ENCODE measurements at places on chromosomes 1 and 21.

- DNase-seq, result no peak
Measured at GRCh38 chr1:4060850-4061249, 160.8 kb upstream of the C1orf174 start.

DNA sequence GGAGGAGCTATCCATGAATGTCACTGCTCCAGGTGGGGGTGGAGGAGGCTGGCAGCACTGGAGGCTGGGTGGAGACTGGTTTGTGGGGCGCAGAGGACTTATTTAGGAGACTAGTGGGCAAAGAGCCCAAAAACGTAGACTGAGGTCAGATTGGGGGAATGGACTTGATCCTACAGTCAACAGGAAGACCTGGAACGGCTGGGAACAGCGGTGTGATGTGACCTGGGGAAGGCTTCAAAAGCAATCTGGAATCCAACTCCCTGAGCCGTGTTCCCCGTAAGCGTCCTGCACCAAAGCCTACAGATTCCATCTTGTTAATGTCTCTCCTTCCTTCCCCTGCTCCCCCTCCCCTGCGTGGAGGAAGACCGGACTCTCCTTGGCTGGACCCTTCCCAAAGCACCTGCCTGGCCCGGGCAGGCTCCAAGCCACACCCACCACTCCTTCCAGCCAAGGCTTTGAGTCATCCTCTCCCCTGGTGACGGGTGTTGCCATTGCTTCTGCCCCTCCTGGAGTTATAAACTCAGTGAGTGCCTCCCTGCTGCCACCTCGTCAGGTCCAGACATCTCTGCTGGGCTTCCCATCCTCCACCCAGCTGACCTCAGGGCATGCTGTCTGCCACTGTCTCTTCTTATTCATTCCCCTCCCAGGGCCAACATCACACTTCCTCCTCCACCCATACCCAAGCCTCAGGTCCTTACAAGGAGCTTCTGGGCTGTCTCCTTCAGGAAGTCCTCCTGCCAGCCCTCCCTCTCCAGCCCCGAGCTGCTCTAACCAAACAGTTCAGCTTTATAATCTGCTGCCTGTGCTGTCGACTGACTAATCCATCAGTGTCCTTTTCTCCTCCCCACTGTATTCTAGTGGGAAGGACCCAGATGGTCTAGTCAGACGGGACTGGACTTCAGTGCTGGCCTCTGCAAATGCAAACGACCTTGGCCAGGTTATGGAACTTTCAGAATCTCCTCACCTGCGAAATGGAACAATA, 1.6 kb upstream of the CLSTN1 start:
- DNase-seq, result peak; percentile 17

DNA sequence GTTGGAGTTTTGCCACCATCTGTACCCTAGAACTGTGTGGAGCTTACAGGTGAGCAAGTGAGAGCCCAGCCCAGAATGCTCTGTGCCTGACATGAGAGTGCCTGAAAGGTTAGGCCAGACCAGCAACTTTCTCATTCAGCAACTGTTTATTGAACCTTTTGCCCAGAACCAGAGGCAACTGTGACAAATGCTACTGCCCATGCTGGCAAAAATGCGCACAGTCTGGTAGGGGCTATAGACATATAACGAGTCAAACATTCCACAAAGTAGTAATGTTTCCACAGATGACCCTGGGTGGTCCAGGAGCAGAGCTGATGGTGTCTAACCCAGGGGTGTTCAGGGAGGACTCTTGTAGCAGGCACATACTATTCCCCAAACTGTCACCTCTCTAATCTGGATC, 56.0 kb upstream of the GCLM start:
- DNase-seq, result no peak

DNA sequence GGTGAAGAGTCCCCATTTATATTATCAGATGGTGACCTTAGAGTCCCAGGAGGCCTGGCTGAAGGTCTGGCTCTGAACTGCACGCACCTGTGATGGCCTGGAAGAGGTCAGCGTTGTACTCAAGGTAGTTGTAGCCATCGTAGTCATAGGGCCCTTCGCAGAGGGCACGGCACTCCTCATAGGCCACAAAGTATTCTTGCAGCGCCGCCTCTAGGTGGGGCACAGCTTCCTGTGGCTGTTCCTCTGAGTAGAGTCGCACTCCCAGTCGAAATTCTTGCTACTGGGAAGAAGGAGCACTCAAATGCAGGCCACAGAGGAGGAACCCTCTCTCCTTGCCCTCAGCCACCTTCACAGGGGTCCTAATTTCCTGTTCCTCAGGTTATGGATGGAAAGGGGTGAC, 7.7 kb downstream of the P3H1 start:
- no peak for DNase-seq

DNA sequence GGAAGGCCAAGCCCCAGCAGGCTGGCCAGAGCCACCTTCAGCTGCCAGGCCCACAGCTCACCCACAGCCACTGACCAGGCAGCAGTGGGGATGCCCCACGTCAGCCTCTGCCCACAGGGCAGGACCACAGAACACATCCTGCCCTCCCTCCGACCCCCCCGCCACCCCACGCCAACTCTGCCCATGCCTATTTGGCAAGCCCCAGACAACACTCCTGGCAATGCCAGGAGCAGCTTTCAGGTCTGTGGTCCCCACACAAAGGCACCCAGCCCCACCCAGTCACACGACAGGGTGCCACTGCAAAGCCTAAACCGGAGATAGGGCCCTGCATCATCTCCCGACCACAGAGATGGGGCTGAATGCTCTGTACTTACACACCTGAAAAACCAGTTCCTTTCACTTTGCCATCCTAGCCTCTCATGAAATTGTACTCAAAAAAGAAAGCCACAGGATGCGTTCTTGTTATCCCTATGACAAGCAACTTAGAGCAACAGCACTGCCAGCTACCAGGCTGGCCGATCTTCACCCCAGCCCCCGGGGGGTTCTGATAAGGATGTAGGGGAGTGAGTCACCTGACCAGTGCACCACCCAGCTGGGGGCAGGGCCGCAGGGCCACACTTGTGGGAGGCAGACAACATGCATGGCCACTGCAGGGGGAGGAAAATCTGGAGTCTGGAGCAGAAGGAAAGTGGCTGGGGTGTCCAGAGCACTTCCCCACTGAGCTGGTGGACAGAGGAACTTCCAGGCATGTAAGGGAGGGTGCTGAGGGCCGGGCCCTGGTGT, 36.2 kb downstream of the UBE2G2 start:
- no peak for DNase-seq

GRCh38 chr1:160373696-160374095, 6.8 kb downstream of the NHLH1 start:
- no peak for DNase-seq

GRCh38 chr1:81681601-81682266, 119.0 kb upstream of the ADGRL2 start:
- DNase-seq, result peak; percentile 35

DNA sequence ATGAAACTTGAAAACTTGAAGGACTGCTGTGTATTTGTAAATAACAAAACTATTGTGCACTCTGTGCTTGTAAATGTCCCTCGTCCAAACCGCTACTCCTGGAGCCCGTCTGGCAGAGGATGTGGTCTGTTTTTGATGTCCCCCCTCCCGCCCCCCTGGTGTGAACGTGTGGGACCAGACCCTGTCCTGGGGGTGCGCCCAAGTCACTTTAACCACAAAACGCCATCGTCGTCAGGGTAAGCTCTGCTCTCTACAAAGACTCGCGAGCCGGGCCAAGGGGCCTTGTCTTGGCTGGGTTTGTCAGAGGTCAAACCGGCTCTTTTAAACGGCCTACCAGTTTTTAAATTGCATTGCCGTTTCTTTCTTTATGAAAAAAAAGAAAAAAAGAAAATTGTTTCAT, 87.4 kb upstream of the TMEM51 start:
- no peak for DNase-seq

DNA sequence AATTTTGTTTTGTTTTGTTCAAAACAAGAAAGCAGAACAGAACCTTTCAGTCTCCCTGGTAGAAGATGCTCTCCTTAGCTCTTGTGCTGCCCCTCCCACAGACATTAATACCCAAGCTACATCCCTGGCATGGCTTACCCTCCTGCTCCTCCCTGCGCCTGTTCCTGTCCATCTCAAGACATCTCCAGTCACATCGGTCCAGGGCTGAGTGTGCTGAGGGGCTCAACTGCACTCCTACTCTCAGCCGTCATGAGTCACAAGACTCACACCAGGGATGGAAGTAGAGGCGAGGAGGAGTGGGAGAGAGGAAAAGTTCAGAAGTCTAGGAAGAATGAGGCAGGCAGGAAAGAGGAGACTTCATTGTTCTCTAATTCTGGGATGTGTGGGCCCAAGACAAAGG, 9.2 kb upstream of the TACSTD2 start:
- DNase-seq, result no peak
